Stimulated activated CD8-positive, alpha-beta memory T cell treated with anti-CD3 and anti-CD28 coated beads, Interleukin-7, amount 100 ng/mL, for 1 hour (primary cell): ENCODE measurements at places on chromosomes 7 and 10.

DNA sequence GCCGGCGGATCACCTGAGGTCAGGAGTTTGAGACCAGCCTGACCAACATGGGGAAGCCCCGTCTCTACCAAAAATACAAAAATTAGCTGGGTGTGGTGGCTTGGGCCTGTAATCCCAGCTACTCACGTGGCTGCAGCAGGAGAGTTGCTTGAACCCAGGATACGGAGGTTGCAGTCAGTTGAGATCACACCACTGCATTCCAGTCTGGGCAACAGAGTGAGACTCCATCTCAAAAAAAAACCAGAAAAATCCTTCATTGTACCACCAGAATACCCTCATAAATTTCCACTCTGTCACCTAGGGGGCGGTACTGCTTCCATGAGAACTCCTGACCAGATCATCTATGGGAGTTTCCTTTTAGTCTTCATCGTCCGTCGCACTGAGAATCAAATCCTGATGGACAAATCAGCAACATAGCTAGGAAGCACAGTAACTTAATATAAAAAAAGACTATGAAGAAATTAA, 225.8 kb upstream of the KLF14 start:
- DNase-seq: no peak

DNA sequence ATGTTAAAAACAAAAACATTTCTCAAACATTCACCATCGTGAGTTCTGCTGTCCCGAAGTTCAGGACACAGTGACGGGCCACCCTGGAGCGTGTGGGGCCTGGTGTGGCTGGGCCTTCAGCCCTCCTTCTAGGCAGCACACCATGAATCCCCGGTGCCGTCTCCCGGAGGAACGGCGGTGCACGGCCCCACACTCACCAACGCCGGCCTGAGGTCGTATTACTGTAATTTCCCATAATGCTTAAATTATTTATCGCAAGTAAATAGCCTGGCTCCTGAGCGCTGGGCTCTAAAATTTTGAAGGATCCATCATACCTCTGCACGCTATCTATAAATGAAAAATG, 1.4 kb downstream of the STK32C start:
- DNase-seq: no peak

- no peak for DNase-seq
These were observed 3.1 kb upstream of the FAM171A1 start for GRCh38 chr10:15374156-15374555.

DNA sequence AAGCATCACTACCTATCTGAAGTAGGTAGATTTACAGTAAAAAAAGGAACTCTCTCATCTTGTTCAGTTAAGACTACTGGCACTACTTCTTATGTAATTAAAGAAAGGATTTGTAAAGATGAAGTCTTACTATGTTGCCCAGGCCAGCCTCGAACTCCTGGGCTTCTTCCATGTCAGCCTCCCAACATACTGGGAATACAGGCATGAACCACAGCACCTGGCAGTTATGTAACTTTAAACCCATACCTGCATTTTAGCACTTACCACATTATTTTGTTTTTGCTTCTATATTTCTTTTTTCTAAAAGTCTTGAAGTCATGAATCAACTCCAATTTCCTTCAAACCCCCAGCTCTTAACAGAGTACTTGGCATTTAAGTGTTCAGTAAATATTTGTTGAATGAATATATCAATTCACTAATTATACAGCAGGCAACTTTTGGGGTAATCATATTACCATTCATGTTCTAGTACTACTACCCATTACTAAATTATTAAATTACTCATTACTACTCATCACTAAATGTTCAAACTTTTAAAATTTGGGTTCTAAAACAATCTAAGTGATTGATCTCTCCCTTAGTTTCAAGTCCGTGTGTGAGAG, 31.6 kb upstream of the CCDC71L start:
- DNase-seq: no peak

- DNase-seq: peak; percentile 72
These were observed 6.5 kb downstream of the ARPC1B start for GRCh38 chr7:99380823-99381663.

DNA sequence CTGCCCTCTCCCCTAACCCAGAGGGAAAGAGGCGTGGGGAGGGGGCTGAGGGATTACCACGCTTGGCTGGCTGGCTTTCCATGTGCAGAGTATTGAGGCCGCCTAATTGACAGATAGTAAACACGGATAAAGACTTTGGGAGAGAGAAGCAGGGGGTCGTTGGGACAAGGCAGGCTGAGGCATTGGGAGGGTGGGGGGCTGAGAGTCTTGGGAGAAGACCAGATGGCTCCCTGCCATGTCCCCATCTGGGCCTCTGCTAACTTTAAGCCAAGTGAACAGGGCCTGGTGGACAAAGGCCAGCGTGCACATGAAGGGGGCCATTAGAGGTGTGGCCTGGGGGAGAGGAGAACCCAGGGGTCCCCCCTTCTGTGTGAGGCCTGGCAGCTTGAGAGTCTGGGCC, 55.4 kb upstream of the MXI1 start:
- no peak for DNase-seq

DNA sequence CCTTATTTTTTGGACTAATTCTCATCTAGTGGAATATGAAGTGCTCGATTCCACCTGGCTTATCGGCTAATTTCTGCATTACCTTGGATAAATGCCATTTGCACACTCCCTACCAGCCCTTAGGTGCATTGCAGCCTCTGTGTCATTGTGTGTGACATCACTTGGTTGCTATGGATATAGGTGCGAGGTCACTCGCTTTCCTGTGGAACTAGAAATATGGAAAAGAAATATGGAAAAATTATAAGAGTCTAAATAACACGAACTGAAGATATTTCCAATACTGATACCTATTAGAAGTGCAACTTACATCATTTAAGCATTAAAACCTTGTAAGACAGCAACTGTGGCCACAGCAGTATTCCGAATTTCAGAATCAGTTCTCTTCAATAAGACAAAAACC, 2.0 kb downstream of the YWHAG start:
- DNase-seq: no peak

DNA sequence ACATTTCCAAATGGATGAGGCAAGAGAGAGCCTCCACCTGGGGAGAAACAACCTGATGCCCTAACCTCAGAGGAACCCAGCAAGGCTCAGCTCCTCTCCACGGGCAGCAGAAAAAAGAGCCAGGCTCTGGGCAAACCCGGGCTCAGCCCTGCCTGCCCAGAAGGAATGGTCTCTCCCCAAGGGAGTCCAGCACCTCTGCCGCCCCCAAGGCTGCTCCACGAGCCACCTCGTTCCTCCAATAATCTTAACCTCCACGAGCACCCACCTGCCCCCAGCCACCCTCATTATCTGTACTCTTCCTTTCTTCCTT, 154.2 kb downstream of the GRID1 start:
- DNase-seq: no peak

DNA sequence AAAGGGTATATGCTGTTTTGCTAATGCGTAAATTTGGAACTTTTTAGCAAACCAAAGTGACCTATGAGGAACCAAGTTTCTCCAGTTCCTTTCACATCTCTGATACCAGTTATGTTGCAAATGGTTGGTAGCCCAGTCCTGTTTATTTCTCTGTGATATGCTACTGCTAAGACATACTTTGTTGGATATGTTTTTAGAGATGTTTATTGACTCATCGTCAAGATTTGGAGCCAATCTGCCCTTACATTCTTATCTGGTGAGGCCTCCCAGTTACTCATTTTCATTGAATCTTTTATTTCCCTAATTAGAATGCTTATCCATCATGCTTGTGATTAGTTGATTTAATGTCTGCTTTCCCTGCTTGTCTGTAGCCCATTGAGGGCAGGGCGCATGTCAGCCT, 58.9 kb downstream of the LRGUK start:
- DNase-seq: no peak

DNA sequence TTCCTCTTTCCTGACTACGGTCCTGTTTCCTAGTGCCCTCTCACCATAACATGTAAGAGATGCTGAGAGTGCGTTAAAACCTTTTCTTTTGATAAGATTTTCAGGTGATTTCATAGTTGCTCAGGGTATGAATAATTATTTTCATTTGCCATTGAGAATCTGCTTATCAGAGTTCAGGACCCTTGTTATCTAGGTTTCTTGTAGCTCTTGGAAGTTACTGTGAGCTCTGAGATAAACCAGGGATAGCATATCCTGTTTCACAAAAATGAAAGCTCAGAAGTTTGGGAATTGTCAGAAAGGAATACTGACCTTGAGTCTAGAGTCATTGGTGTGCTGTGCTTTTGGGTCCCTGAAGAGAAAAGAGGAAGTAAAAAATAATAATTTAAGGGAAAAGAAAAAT, 76.8 kb upstream of the PRKG1 start:
- no peak for DNase-seq

DNA sequence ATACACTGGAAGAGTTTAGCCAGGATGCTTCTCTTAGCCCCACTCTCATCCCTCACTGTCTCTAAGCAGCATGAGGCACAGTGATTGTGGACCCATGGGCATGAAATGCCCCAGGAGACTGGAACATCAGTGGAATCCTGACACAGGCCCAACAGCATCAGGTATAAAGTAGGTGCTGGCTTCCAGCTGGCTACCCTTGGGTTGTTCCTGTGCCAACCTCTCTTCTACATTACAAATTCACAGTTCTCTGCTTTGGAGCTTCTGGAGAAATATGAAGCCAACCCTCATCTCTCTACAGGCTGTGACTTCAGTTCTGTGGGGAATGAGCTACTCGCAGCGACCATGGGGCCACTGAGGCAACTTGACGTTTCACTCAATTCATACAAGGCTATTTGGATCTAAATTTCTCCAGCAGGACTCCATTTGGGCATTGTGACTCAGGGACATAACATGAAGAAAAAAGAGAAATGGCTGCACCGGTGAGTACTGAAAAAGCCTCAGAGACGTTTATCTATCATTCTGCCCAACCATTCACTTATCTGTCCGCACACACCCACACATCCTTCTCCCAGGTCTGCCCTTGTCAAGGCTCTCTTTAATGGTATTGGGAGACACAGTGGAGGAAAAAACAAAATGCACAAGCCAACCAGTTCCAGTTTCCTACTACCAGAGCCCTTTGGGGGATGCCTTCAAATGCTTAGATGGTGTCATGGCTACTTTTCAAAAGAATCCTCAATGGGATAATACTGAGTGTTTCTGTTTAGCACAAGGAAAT, 35.4 kb upstream of the TM9SF3 start:
- no peak for DNase-seq

GRCh38 chr7:39310699-39311098, 255.5 kb upstream of the YAE1 start:
- no peak for DNase-seq

DNA sequence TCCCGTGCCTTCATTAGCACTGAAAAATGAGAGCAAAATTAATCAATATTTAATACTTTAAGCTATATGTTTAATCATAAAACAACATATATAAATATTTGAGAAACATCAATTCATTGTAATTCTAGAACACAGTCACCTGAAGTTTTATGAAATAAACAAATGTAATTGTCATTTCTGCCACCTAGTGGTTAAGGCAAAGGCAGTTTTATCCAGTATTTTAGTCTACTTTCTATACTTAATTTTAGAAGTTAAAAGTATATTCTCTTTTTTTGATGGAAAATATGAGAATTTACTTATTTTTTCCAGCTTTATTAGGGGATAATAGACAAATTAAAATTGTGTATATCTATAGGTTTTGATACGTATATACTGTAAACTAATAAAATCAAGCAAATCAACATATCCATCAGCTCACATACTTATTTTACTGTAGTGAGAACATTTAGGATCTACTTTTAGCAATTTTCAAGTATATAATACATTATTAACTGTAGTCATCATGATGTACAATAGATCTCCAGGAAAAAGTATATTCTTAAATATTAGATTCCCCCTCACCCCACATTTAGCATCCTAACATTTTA, 16.9 kb downstream of the PCGF6 start:
- no peak for DNase-seq

GRCh38 chr10:110498087-110498981, 627 bp downstream of the DUSP5 start:
- no peak for DNase-seq

DNA sequence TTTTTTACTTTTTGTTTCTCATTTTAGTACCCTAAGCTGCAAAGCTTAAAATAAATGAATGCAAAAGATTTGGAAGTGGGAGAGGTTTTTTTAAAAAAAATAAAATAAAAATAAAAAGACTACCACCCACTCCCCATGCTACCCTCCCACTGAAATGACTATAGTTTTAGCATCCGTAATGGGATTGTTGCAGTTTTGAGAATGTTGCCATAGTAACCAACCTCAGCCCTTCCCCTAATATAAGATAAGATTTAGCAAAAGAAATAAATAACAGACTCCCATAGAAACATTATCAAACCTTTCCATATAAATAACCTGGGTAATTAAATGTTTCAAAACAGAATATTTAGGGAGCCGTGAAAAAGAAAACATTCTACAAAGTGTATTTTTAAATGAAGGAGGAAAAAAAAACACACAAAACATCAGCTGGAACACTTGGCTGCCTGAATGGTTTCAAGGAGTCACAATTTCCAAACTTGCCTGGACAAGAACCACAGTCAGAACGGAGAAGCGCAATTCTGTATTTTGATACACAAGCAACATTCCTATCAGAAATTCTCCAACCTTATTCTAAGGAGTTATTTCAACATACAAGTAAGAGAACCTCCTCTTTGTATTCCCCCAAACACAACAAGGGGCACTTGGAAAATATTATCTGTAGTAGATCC, 57.4 kb downstream of the DGKI start:
- no peak for DNase-seq

- no peak for DNase-seq
These were observed 69.7 kb downstream of the GSAP start for GRCh38 chr7:77346441-77346840.

DNA sequence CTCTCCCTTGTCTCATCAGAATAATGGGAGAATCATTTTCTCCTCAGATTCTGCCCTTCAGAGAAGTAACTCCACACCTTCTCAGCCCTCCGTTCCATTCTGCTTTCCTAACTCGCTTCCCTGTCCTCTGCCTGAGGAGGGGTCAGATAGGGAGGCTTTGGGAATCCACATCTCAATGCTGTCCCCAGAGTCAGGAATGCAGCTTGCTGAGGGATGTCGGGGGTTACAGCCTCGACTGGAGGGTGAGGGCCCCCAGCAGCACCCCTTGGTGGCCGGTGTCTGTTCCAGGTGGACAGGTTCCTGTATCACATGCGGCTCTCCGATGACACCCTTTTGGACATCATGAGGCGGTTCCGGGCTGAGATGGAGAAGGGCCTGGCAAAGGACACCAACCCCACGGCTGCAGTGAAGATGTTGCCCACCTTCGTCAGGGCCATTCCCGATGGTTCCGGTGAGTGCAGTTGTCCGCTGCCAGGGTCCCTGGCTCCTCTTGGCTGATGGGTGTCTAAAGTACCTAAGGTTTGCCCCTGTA, 6.9 kb downstream of the HKDC1 start:
- no peak for DNase-seq

DNA sequence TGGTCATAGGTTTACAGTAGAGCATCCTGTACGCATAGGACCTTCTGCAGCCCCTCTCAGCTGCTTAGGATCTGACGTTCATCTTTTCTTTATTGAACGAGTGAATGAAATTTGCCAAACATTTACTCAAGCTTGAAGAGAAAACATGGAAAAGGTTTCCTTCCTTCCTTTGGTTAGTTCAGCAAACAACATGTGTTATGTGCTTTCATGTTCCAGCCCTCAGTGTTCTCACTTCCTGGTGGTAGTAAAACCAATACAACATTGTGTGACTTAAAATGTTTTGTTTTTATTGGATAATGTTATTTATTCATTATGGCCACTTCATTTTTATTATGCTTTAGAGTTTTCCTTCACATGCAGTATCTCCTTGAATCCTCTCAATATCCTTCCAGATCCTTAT, 1.4 kb upstream of the CDCA7L start:
- no peak for DNase-seq
